MV-4-11 (cell line): ENCODE measurements at places on chromosomes 1 and 21.

- no peak for DNase-seq
Measured at GRCh38 chr1:41497056-41497440, 12.6 kb upstream of the EDN2 start.

- no peak for DNase-seq
Measured at GRCh38 chr1:8398677-8399076, 80.8 kb downstream of the SLC45A1 start.

- no peak for DNase-seq
Measured at GRCh38 chr21:18545908-18546307, 142.3 kb upstream of the TMPRSS15 start.

DNA sequence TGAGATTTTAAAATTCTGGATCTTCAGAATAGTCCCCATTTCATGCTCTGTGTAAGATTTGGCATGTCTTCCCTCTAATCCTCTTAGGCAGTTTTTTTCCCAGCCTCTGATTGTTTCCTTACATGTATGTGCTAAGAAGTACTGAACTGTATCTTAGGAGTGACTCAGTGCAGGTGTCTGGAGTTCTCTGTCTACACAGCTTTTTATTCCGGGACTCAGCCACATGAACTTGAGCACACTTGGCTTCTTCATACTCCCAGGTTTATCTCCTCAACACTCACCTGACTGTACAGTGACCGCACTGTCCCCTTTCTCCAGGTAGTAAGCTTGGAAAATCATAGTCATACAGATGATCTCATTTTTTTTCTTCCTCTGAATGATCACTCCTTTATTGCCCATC lies 50.7 kb downstream of the SYT14 start:
- DNase-seq, result no peak

DNA sequence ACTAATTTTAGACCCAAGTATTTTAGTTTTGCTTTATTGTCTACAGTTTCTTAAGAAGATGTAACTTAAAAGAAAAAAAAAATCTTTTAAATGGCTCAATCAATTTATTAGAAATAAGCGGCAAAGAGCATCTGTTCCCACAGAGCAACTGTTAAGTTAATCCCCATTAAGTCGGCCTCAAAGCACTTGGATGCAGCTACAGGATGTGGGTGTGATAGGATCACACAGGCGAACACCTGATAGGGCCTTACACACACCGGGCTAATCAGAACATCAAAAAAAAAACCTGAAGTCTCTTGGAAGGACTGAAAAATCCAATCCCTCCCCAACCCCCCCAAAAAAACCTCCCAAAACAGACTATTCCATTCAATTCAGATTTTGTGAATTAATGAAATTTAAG lies 23.0 kb downstream of the APP start:
- DNase-seq, result no peak

- DNase-seq, result no peak
Measured at GRCh38 chr1:14636897-14637632, 38.6 kb downstream of the KAZN start.

DNA sequence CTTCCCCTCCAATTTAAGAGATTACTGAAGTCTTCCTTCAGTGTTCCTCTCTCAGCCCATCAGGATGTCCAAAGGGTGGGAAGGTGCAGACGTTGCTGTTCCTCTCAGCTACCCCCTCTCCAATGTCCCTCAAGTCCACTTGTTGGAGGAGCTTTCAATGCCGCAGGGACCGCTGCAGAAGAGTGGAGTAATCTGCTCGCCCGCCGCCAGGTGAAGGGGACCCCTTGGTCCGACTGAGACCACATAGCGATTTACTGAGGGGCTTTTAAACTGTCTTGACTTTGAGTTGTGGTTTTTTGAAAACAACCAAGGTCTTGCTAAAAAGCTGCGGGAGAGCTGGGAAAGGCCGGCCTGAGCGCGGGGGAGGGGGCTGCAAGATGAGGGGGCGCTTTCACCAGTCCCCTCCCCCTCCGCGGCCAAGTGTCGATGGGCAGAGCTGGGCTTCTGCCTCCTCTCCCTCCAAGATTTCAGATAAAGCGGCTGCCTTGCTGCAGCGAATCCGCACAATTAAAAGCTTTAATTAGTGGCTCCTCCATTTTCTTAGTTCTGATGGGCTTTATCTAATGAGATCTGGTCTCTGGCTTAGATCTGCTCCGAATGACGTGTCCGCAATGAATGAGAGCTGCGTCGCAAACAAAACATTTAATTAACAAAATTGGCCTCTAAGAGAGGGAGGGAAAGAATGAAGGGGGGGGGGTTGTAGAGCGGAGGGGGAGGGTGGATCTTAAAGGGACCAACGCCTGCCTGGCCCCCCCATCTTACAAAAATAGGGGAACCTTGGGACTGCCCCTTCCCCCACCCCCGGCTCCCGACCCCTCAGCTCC lies 5.9 kb downstream of the LMO4 start:
- no peak for DNase-seq

- no peak for DNase-seq
Measured at GRCh38 chr1:182385885-182386853, 5.4 kb downstream of the GLUL start.

GRCh38 chr21:16838331-16838730 lies 674.5 kb upstream of the CXADR start:
- no peak for DNase-seq

DNA sequence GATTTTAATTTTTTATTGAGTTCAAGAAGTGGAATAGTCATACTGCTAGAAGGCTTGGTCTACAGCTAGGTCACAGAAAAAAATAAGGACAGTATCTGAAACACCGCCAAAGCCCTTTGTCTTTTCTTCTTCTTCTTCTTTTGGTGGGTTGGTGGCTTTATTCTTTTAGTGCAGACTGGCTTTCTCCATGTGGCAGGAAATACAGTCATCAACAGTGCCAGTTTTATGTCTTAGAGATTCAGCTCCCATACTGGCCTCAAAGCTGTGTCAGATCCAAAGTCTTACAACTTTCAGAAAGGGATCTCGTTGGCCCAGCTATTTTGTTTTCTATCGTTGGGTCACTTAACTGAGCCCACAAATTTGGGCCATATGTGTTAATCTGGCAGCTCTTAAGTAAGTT lies 58.2 kb downstream of the FNBP1L start:
- DNase-seq, result peak; percentile 38

DNA sequence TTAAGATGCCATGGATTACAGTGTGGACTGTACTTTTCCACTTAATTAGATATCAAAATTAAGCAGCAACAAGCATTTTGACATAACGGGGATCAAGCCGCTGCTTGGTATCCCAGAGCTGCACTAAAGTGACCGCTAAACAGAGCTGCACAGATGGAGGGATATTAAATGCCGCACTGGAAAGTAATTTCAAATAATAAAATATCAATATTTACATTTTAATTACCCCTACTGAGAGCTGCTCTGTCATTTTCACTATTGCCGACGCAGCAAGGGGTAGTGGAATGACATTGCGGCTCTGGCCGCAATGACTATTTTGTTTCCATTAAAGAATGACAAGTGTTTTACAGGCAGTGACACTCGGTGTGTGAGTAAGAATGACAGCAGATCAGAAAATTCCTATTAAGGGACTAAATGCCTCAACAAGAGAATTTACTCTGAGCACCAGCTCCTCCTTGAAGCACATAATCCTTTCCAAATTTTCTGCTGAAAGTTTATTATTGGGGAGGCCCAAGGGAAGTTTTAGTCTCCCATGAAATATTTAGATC lies 109.1 kb upstream of the USH2A start:
- no peak for DNase-seq

GRCh38 chr1:26269198-26269550 lies 10.7 kb upstream of the SH3BGRL3 start:
- no peak for DNase-seq
